ENCODE measurements at places on chromosomes 3 and 15.
A peak's percentile ranks its signal among the peaks of the same experiment; 100 is the strongest.

DNA sequence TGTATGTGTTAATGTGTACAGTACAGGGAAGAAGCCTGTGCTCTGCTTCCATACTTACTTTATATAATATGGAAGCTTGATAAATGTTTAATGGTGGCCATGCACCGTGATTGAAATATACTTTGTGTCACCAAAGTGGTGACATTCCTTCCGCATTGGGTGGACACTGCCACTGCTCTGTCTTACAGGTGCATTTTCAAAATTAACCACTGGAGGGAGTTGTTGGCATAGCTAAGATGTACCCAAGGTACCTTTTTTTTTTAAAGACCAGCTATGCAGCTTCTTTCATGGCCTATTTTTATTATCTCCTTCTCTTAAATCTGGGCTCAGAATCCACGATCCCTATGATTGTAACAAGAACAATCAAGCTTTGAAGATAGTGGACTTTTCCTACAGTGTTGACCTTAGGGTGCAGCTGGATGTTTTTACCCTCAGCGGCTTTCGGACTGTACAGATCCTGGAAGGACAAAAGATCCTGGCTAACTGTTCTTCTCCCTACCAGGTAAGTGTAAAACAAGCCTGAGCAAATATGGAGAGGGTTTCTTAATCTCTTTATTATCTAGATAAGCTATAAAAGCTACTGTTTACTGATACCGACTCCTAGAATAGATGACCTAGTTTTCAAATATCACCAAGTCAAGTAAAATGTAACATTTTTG is 21.6 kb upstream of the PAK6 start:
- DNase-seq = no peak

- DNase-seq = peak; percentile 52
These were observed 29.8 kb downstream of the SLC6A6 start for GRCh38 chr3:14431917-14432834.

- DNase-seq = no peak
These were observed 47.0 kb downstream of the OSBPL10 start for GRCh38 chr3:31934018-31934417.

GRCh38 chr3:22157848-22158247 is 406.8 kb upstream of the ZNF385D start:
- no peak for DNase-seq

DNA sequence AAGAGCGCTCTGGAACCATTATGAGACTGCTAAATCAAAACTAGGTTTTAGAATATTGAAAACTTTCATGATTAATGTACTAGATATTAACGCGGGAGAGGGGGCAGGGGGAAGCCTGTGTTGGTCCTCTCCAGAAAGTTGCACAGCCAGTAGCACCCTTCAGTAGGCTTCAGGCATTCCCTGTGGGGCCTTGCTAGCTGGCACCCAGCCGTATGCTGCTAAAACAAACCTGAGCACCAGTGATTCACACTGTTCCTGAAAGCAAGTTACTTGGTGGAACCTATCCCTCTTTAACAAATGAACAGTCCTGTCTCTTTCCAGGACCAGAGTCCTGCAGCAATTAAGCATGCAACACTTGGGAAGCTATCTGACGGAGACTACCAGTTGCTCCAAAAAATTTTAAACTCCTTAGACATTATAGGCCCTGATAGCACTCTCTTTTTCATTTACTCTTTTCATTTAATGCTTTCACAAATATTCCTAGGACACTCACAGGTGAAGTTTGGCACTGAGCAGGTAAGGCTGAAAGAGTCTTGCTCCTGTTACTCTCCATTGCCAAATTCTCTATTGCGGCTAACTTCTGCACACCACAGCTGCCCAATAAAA is 1.2 kb upstream of the ATRIP start:
- DNase-seq = no peak

GRCh38 chr3:122754929-122755328 is 38.7 kb downstream of the HSPBAP1 start:
- DNase-seq = no peak

DNA sequence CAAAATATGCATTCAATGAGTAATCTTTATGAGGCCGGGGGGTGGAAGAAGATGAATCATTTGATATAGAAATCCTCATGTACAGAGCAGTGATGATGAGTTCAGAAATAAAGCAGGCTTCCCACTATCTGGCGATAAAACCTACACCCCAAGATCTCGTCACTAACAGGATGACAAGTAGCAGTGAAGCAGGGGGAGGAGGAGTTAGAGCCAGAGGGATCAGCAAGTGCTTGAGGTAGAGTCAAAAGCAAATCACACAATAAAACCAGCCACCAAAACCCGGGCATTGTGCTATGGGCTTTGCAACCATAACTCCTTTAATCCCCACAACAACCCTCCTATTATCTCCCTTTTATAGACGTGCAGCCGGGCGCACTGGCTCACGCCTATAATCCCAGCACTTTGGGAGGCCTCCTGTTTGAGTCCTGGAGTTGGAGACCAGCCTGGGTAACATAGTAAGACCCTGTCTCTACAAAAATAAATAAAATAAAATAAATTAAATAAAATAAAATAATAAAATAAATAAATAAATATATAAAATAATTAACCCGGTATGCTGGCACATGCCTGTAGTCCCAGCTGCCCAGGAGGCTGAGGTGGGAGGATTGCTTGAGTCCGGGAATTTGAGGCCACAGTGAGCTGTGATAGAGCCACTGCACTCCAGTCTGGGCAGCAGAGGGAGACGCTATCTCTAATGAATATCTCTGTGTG is 53.0 kb downstream of the STARD5 start:
- DNase-seq = no peak

DNA sequence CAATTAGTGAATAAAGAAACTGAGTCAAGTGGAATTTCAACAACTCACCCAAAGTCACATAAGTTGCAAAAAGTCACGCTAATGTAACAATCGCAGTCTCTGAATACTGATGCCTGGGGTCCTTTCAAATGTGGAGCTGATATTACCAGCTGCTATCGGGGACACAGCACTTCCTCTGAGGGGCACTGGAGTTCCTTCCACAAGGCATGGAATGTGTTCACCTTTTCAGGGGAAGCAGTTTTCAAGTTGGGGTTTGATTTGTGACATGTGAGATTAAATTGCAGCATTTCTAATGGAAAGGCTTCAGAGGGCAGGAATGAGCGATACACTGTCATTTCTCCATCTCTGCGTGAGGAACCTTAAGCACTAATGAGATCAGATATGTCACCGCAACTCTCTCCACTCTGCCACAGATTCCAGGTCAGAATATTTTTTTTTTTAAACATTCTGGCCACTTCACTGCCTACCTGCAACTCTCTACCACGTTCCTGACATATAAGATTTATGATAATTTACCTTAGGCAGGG is 807.2 kb upstream of the CFAP20DC start:
- no peak for DNase-seq

DNA sequence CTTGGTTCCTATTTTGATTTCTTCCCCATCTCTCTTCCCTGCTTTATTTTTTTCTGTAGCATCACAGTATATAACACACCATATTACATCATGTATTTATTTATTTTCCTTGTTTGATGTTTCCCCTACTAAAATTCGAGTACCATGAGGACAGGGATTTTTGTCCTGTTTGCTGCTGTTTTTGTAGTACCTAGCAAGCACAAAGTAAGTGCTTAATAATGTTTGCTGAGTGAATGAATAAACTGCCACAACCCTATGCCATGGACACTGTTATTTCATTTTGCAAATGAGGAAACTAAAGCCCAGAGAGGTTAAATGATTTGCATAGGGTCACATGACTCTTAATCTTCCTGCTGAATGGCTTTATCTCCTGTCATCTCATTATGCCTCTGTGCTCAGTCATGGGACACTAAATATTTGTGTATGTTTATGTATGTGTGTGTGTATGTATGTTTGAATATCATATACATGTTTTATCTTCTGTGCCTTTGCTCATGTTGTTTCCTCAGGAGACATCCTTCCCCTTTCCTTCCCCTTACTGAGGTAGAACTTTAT is 26.1 kb upstream of the MGA start:
- DNase-seq = no peak

- no peak for DNase-seq
These were observed 96.7 kb downstream of the ADCY5 start for GRCh38 chr3:123352134-123352554.

- no peak for DNase-seq
These were observed 1.0 kb upstream of the CHD2 start for GRCh38 chr15:92898988-92899582.

DNA sequence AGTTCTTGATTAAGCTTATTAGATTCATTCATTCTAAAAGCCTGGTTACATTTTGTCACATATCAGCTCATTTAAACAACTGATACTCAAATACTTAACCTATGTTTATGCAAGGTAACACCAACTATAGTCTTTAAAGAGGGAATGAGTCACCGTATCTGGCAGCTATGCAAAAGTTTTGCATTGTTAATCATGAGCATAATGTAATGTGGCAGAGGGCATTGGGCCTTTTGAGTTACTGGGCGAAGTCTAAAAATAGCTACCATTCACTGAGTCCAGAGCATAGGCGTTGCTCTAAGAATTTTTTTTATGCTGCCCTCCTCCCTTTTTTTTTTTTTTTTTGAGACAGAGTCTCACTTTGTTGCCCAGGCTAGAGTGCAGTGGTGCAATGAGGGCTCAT is 277.7 kb upstream of the ZNF717 start:
- no peak for DNase-seq

GRCh38 chr15:31228980-31229826 is 97.4 kb upstream of the KLF13 start:
- peak; percentile 14 for DNase-seq

DNA sequence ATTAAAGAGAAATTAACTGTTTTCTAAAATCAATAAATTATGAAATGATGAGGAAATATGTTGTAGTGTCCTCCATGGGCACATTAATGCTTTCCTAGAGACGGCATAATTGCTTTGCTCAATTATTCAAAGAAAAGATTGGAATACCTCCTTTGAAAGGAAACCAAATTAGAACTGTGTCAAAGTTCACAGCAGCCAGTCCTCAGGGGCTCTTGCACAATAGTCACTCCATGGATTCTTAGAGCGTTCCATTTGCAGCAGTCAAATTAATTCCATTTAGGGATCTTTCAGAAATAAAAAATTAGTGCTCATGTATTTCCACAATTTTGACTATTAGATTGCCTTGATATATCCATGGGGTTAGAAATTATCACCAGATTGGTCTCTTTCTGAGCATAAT is 841.6 kb upstream of the DPPA4 start:
- no peak for DNase-seq

GRCh38 chr3:45760878-45761711 is 35.2 kb downstream of the SLC6A20 start:
- peak; percentile 16 for DNase-seq

DNA sequence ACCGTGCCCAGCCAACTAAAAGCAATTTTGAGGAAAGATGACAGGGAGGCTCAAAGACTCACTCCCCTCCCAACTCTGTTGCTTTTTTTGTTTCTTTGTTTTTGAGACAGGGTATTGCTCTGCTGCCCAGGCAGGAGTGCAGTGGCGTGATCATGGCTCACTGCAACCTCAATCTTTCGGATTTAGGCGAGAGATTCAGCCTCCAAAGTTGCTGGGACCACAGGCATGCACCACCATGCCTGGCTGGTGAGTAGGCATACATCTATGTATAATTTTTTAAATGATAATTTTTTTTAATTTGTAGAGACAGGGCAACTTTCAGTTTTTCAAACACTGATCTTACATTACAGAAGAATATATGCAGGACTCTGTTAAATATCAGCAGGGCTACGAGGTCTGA is 15.8 kb upstream of the THUMPD3 start:
- no peak for DNase-seq

GRCh38 chr15:39127925-39128617 is 452.8 kb upstream of the THBS1 start:
- DNase-seq = no peak

DNA sequence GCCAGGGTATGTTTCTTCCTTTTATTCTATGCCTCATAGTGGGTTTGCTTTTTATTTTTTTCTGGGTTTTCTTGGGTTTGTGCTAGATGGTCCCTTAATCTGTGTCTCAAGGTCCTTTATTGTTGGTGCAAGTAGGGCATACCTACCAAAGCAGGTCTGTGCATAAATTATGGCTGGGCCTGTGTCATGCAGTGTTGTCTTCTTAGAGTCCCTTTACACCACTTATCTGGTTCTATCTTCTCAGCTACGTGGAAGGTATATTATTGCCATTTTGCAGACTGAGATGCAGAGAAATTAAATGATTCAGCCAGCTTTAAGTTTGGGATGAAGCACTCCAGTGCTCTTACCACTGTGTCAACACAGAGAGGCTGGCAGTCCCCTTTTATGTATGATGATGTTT is 293.5 kb upstream of the SOX2 start:
- DNase-seq = no peak

DNA sequence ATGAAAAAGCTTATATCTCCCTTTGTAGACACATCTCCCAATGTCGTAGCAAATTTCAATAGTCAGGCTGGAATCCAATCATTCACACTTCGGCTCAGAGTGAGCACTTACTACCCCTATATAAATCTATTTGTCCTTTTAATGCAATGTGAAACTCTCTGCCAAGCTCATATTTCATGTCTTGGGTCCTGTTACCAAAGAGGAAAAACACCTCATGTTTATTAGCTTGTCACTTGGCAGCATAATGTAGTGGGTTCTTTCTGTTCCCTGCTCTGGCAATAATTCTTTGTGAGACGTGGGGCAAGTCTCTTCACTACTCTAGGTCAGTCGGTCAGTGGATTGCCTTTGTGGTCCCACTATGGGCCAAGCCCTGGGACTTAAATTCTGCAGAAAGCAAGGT is 107.1 kb downstream of the SRGAP3 start:
- no peak for DNase-seq

- DNase-seq = no peak
These were observed 20.5 kb downstream of the SRPRB start for GRCh38 chr3:133825969-133826727.

- no peak for DNase-seq
These were observed 518 bp downstream of the OXSR1 start for GRCh38 chr3:38165722-38166387.

- DNase-seq = no peak
These were observed 500.1 kb downstream of the PYDC2 start for GRCh38 chr3:191961022-191961421.

GRCh38 chr3:25558121-25558520 is 106.6 kb downstream of the TOP2B start:
- no peak for DNase-seq

DNA sequence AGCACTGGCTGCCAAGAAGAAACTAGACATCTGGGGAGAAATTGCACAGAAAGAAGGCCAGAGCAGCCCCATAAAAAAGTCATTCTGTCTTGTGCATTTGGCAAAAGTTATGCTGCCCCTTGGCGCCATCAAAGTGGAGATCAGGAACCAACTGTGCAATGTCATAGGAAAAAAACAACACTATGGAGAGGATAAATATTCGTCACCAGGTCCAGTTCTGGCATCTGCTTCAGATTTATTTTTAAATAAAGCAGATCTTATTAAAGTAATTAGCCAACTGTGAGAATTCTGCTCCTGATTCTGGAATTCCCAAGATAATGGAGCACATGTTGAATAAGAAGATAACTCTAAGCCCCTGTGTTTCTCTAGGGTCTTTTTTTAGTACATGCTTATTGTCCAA is 500.0 kb upstream of the IL12A start:
- DNase-seq = no peak

DNA sequence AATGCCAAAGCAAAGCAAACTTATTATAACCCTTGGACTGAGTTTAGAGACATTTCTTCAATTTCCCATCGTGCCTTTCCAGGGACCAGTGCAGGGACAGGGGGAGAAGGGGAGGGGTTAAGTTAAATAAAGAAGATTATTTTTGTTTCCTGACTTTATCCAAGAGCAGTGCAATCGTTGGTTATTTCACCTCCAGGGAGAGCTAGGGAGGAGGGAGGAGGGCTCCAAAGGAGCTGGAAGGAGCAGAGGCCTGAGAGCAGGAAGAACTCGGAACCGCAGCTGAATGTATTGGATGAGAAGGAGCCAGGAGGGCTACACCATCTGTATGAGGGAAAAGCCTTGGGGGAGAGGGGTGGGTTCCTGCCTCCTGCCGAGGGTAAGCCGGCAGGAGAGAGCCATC is 20.7 kb downstream of the HAPLN3 start:
- no peak for DNase-seq

Measured in NCI-H510A (cell line).